Smooth muscle cell of the umbilical artery (primary cell): ENCODE measurements at places on chromosomes 4 and X. TPM values are rescaled to one million over a fixed set of nuclear protein-coding genes. Genes with fewer than 3 reads are reported as not detected.

The IL9R gene
- not detected in 2 replicates for total RNA-seq

The UGDH gene
- total RNA-seq = 238 and 258 TPM in 2 replicates

The DMRTC1 gene
- total RNA-seq = not detected in 2 replicates

The NXF2B gene
- total RNA-seq = not detected in 2 replicates

The VEGFC gene
- total RNA-seq = 31.5 and 76.2 TPM in 2 replicates

The SLC4A4 gene
- 22.0 and 23.0 TPM in 2 replicates for total RNA-seq
